Esophagus mucosa (tissue), 1 donor: ENCODE measurements at places on chromosomes 3 and 15.

DNA sequence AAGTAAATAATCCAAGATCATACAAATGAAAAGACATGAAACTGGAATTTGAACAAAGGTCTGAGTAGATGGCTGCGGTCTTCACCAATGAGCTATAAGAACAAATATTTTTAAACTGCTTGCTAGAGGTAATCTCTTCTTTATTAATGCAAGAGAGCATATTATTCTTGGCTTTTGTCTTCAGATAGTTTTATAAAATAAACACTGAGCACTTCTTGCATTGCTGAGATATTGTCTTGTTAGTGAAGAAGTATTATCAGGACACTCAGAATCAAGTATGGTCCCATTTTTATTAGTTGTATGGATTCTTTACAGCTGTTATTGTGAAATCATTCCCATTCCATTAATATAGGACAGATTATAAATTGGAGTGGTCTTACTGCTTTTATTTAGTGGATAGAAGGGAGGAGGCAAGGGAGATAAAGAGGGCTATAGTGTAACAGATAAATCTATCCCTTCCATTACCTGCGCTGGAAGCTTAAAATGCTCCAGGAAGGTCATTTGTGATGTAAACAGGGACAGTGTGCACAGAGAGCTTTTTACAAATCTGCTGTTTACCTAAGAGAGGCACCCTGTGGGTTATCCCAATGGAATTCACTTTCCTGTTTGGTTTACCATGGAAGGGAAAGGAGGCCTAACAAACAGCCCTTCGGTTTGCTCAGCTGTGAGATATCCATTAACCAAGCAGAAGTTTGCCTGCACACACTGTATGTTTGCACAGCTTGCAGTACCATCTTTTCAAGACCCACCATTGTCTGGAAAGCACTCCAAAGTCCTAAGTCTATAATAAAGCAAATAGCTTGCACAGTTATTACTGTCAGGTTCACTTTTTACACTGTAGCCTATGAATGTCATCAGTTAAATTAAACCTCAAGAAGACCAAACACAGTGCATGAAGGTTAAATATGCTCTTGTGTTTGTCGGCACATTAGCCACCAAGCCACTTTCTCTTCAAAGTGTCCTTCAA is 347.7 kb upstream of the TGFBR2 start:
- no peak for ATAC-seq

DNA sequence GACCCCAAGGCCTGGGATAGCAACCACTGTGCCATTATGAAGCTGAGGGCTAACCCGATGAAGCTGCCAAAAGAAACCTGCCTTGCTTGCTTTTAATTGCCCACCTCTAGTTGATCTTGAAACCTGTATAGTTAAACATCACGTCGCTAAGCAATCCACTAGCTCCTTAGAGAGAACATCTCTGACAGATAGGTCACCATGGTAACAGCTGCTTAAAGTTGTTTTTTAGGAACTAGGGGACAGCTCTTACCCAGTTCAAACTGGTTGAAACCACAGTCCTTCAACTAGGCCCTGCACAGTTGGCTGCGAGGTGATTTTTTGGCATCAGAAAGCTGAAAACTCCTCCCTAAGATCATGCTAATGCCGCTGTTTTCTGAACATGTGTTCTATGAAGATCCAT is 135.7 kb downstream of the EBLN2 start:
- no peak for ATAC-seq

DNA sequence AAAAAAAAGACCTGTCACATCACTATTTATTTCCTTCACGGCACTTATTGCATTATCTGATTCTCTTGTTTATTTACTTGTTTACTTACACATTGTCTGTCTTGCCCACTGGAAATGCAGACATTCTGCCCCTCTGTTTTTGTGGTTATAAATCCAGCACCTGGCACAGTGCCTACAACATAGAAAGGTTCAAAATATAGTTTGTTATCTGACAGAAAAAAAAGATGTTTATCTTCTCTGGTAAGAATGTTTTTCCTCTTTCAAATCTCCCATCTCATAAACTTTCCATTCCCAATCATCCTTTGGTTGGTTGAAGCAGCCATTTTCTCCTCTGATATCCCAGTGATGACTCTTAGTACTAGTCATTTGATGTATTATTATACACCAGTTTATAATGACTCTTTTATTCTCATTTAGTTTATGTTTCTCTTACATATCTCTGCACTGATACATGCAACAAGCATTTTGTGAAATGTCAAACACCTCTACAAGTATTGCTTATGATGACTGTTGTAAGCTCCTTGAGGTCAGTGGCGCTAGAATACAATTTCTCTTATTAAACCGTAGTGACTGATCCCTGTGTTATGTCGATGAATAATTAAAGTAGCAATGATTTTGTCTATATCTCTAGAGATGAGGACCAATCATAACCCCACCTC is 398.4 kb upstream of the TBL1XR1 start:
- ATAC-seq, result peak; percentile 2

- no peak for ATAC-seq
These were observed 5.2 kb upstream of the NCKIPSD start for GRCh38 chr3:48690846-48691458.

DNA sequence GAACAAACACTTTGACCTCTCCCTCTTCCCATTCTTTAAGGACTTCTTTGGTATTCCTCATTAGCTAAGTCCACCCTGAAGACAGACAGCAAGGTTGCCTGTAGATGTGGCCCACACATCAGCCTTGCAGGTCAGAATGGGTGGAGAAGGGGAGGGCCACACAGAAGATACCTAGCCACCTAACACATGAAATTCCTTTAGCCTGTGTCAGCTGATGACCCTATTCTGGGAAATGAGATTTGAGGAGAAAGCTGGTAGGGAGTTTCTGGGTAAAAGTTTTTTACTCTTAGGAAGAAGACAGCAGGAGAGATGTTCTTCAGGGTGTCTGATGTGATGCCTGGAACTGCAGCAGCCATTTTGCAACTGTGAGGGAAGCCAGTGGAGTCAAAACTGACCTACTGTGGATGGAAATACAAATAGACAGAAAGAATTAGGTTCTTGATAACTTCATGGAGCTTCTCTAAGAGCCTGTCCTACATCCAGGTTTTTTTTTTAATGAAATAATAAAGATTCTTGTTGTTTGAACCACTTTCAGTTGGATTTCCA is 17.8 kb upstream of the SMAD6 start:
- ATAC-seq, result no peak

GRCh38 chr15:84035399-84035766 is 200.2 kb upstream of the GOLGA6L4 start:
- peak; percentile 61 for ATAC-seq

DNA sequence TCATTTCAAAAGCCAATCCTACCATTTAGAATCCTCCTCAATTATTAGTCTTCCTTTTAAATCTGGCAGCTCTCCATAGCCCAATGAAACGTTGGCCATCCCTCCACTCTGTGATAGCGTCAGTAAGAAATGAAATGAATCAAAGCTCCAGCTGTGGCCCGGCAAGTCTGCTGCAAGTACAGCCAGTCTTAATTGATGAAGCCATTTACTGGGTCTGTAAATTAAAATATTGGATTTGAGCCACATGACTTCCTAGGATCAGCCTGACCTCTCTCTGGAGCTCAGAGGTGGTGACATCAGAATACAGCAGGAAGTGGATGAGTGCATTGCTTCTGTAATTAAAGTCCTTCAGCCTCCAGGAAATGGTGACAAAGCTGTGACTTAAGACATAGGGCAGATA is 347.0 kb upstream of the LMCD1 start:
- no peak for ATAC-seq

GRCh38 chr15:33136353-33136752 is 58.2 kb downstream of the FMN1 start:
- ATAC-seq, result no peak

GRCh38 chr3:31218082-31218481 is 314.6 kb upstream of the STT3B start:
- no peak for ATAC-seq

GRCh38 chr15:69994429-69995205 is 103.1 kb downstream of the TLE3 start:
- ATAC-seq, result no peak

DNA sequence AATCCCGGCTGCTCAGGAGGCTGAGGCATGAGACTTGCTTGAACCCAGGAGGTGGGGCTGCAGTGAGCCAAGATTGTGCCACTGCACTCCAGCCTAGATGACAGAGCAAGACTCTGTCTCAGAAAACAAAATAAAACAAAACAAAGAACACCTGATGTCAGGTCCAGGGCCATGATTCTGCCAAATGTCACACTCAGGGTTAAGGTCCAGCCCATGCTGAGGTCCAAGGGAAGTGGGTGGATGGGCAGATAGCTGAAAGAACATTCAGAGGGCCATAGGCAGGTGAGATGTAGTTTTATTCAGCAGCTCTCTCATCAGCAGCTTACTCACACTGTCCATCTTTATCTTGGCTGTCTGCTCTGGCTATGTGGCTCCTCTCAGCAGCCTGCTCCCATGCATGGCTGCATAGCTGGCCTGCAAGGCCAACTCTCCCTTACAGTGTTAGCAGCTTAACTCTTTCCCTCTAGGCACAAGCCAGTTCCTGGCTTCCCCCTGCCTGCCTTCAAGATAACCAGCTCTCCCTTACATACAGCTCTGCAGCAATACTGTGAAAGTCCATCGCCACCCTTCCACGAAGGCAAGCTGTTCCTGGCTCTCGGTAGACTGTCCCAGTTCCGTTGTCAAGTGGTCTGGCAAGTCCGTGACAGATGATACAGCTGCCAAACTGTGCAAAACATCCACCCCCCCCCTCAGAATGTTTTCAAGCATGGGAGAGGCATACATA is 62.4 kb upstream of the SIAH2 start:
- no peak for ATAC-seq
